ENCODE measurements at places on chromosomes 5 and 9. TPM values are rescaled to one million over a fixed set of nuclear protein-coding genes. Genes with fewer than 3 reads are reported as not detected.

GRCh38 chr5:132546108-132546507, 2.8 kb upstream of the IL5 start:
- no peak overlapping the region for H3K27ac ChIP-seq
- H3K27me3 ChIP-seq, result peaks cover 28% of the 10 kb centered on the region
- no peaks in the 10 kb centered on the region for H3K4me1 ChIP-seq
- H3K4me3 ChIP-seq, result no peak overlapping the region
- H3K36me3 ChIP-seq, result no peaks in the 10 kb centered on the region

GRCh38 chr5:115683081-115683480, 57.2 kb upstream of the TMED7 start:
- no peak for DNase-seq
- H3K27me3 ChIP-seq, result no peaks in the 10 kb centered on the region
- no peak overlapping the region for H3K4me3 ChIP-seq
- H3K36me3 ChIP-seq, result no peaks in the 10 kb centered on the region
- no peak overlapping the region for H3K27ac ChIP-seq

SLC36A2 gene
- total RNA-seq, result not detected

GRCh38 chr9:135602789-135603481, 36.4 kb downstream of the GLT6D1 start:
- no peak overlapping the region for H3K27ac ChIP-seq
- peaks cover 21% of the 10 kb centered on the region for H3K27me3 ChIP-seq
- peak; percentile 61 for DNase-seq
- no peaks in the 10 kb centered on the region for H3K36me3 ChIP-seq
- H3K4me1 ChIP-seq, result no peaks in the 10 kb centered on the region

GRCh38 chr9:36898431-36899020, 135.5 kb downstream of the PAX5 start:
- DNase-seq, result no peak
- H3K27me3 ChIP-seq, result peaks cover 80% of the 10 kb centered on the region
- H3K27ac ChIP-seq, result no peak overlapping the region
- no peaks in the 10 kb centered on the region for H3K36me3 ChIP-seq

ABO gene
- 2.0 TPM for total RNA-seq

DNA sequence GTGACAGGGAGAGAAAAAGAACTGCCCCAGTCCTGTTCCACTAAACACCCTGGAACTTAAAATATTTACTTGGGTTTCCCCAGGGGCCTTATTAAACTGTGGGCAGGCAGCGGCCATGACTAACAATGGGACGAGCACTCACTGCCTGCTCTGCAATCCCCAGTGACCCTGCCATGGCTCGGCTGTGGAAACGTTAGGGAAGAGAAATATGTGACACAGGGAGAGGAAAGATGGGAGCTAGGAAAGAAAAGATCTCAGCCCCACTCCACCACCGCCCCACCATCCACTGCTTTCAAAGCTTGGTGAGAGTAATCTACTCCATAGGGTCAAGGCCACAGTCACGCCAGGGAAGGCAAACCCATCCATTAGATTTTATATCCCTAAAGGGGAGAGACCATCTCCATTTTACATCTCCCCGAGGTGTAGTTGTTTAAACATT, 117.6 kb downstream of the EFNA5 start:
- H3K27ac ChIP-seq, result no peak overlapping the region
- no peaks in the 10 kb centered on the region for H3K36me3 ChIP-seq
- DNase-seq, result no peak
- peaks cover 43% of the 10 kb centered on the region for H3K4me1 ChIP-seq
- H3K4me3 ChIP-seq, result no peak overlapping the region

EIF4EBP3 gene
- total RNA-seq, result 5.2 TPM

- no peaks in the 10 kb centered on the region for H3K4me1 ChIP-seq
- H3K27ac ChIP-seq, result no peak overlapping the region
- H3K36me3 ChIP-seq, result no peaks in the 10 kb centered on the region
- H3K4me3 ChIP-seq, result no peak overlapping the region
Measured at GRCh38 chr5:94793816-94794198, 175.3 kb downstream of the SLF1 start.

TICAM2 gene
- total RNA-seq, result 1.6 TPM

PCDHB6 gene
- 2.1 TPM for total RNA-seq

- H3K36me3 ChIP-seq, result peaks cover 3% of the 10 kb centered on the region
- no peak overlapping the region for H3K27ac ChIP-seq
- DNase-seq, result no peak
- H3K4me3 ChIP-seq, result no peak overlapping the region
- peaks cover 25% of the 10 kb centered on the region for H3K4me1 ChIP-seq
- no peaks in the 10 kb centered on the region for H3K27me3 ChIP-seq
Measured at GRCh38 chr9:92725766-92726165, 38.9 kb downstream of the BICD2 start.
